ENCODE measurements at places on chromosomes 16 and 17.
A peak's percentile ranks its signal among the peaks of the same experiment; 100 is the strongest.

GRCh38 chr17:59530531-59530930 lies 34.9 kb upstream of the DHX40 start:
- no peak for DNase-seq
- H3K27ac ChIP-seq: no peak overlapping the region

GRCh38 chr16:81629896-81630634 lies 149.0 kb upstream of the PLCG2 start:
- H3K4me1 ChIP-seq: peaks cover 27% of the 10 kb centered on the region
- H3K27me3 ChIP-seq: no peaks in the 10 kb centered on the region
- peak overlapping the region; percentile 99 for H3K27ac ChIP-seq
- DNase-seq: no peak
- no peak overlapping the region for H3K4me3 ChIP-seq

DNA sequence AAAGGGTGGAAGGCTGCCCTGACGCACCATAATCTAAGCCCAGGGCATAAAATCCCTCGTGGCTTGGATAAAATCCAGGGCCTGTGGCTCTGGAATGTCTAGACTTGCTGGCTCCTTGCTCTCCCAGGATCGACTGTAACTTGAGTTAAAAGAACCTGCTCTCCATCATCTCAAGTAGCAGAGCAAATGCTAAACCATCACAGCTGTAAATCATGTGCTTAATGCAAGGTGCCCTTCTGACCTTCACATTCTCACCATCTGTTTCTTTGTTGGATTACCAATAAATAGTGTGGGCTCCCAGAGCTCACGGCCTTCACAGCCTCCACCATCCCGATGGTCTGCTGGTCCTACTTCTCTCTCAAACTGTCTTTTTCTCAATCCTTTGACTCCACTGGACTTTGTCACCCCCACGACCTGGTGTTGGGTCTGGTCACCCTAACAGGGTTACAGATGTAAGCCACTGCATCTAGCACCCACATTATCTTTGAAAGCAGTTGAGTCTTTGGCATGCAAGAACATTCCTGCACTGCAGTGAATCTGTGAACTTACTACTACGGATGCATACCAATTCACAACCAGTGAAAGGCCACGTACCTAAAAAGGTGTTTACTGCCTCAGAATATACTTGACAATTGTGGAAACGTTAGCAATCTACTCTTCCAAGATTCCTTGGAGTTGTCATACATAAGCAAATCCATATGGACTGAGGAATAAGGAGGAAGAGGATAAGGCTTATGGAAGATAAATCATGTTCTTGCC lies 15.3 kb downstream of the RSL1D1 start:
- no peaks in the 10 kb centered on the region for H3K27me3 ChIP-seq
- DNase-seq: no peak
- H3K4me3 ChIP-seq: peak overlapping the region; percentile 49

DNA sequence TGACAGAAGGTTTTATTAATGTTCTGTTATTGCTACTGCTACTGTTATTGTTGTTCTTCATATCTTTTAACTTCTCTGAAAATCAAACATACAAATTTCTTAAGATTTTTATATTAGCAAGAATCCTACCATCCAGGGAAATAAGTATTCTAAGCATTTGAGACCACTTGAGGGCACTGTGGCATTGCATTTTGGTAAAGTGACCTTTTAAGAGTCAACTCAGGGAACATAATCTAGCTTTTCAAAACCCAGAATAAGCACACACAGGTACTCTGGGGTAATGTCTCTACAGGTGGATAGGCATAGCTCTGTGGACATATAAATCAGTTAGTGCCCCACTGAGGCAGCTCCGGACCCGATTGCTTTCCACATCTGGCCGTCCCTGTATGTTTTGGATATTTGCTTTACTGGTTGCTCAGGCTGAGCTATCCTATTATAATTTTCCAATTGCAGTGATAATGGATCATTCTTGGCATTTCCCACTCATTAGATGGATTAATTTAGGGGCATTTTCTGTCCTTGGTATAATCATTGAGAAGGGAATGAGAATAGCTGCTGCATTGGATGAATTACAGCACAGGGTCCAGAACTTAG lies 1425.1 kb upstream of the CDH8 start:
- H3K27me3 ChIP-seq: no peaks in the 10 kb centered on the region
- H3K36me3 ChIP-seq: no peaks in the 10 kb centered on the region
- no peak for DNase-seq
- H3K4me3 ChIP-seq: no peak overlapping the region
- H3K4me1 ChIP-seq: no peaks in the 10 kb centered on the region

DNA sequence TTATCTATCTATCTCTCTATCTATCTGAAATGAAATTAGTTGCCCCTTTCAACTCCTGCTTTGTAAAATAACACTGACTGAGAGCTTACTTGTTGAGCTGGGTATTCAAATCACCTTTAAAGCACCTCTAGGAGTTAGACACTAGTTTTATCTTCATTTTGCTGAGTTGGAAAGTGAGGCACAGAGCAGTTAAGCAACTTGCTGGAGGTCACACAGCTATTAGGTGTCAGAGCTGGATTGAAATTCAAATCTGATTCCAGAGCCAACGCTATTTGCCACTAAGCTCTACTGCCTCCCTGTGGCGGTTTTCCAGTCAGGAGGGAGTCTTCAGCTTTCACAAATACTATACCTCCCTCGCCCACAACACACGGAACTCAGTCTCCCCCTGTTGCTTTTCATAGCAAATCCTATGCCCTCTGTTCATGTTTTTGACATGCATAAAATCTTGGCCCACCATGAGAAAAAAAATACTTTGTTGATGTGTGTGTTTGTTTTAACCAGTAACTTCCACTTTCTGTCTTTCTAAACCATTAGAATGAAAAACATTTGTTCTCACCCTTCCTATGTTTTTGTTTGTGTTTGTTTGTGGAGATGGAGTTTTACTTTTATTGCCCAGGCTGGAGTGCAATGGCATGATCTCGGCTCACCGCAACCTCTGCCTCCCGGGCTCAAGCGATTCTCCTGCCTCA lies 74.8 kb upstream of the SMURF2 start:
- no peak overlapping the region for H3K4me3 ChIP-seq
- peaks cover 10% of the 10 kb centered on the region for H3K4me1 ChIP-seq
- H3K27me3 ChIP-seq: no peaks in the 10 kb centered on the region

DNA sequence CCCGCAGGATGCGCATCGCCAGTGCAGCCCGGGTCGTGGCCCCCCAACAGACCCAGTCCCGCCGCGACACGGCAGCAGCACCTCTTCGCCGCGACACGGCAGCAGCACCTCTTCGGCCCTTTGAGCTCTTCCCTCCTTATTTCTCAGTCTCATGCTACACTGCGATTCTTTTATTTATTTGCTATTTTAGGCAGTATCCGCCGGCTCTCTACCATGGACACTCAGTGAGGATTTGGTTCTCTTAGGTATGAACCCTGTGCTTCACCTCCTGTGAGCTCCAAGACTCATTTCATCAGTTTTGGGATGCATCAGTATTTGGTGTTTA lies 8.3 kb upstream of the MAP2K3 start:
- no peaks in the 10 kb centered on the region for H3K36me3 ChIP-seq
- H3K27me3 ChIP-seq: no peaks in the 10 kb centered on the region
- peaks cover 38% of the 10 kb centered on the region for H3K4me1 ChIP-seq

DNA sequence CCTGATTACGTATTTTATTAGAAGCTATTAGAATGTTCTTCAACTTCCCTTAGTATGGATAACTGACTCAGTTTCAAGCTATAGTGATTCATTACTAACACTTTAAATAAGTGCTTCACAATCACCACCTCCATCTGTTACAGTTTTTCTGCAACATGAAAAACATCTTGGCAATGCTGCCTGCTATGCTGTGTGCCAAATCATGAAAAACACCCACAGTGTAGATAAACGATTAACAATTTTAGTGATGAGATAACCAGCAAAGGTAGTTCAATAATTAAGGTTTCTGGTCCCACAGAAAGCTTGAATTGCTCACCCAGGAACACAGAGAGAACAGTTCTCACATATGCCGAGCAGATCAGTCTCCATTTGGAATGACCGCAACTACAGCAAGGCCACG lies 51.4 kb upstream of the SLC25A19 start:
- H3K4me1 ChIP-seq: peaks cover 51% of the 10 kb centered on the region
- no peaks in the 10 kb centered on the region for H3K36me3 ChIP-seq
- no peak for DNase-seq
- H3K27ac ChIP-seq: peak overlapping the region; percentile 84
- peak overlapping the region; percentile 28 for H3K4me3 ChIP-seq

GRCh38 chr17:74012465-74012864 lies 191.0 kb upstream of the RPL38 start:
- DNase-seq: no peak
- H3K36me3 ChIP-seq: peaks cover 3% of the 10 kb centered on the region
- peak overlapping the region; percentile 2 for H3K4me3 ChIP-seq
- H3K4me1 ChIP-seq: peaks cover 24% of the 10 kb centered on the region
- H3K27ac ChIP-seq: peak overlapping the region; percentile 73

DNA sequence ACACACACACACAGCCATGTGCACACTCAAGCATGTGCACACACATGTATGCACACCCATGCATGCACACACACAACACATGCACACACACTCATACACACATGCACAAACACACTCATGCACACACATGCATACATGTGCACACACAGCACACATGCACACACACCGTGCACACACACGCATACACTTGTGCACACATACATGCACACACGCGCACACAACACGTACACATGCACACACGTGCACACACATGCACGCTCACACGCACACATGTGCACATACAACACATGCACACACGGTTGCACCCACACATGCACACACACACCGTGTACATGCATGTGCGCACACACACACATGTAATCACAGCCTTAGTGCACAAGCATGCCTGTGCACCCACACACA lies 230.4 kb upstream of the GSE1 start:
- DNase-seq: no peak
- no peaks in the 10 kb centered on the region for H3K4me1 ChIP-seq
- H3K27me3 ChIP-seq: peaks cover 29% of the 10 kb centered on the region
- no peak overlapping the region for H3K4me3 ChIP-seq
- no peaks in the 10 kb centered on the region for H3K36me3 ChIP-seq

DNA sequence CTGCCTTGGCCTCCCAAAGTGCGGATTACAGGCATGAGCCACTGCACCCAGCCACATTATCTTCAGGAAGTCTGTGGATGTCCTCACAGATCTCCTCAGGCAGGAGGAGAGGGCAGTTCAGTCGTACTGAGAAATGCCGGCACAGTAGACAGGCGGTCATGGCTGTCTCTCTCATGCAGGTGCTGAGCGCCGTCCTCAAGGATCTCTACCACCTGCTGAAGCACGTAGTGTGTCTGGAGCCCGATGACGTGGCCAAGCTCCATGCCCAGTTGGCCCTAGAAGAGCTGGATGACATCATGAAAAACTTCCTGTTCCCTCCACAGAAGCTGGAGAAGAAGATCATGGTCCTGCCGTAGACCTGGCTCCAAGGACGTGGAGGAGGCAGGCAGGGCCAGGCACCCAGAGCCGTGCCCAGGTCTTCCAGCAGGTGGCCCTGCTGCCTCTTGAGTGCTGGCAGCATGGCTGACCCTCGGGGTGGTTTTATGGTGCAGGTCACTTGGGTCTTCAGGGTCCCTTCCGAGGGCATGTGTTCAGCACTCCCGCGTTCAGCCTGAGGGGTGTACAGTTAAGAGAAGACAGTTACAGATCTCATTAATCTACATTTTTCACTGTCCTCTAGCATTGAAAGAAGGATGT lies 22.0 kb upstream of the HAS3 start:
- H3K27me3 ChIP-seq: no peaks in the 10 kb centered on the region
- no peaks in the 10 kb centered on the region for H3K36me3 ChIP-seq
- DNase-seq: no peak
- H3K27ac ChIP-seq: peak overlapping the region; percentile 34

GRCh38 chr17:33038740-33039139 lies 47.1 kb downstream of the SPACA3 start:
- H3K4me3 ChIP-seq: no peak overlapping the region
- peaks cover 5% of the 10 kb centered on the region for H3K36me3 ChIP-seq
- peaks cover 83% of the 10 kb centered on the region for H3K27me3 ChIP-seq
- H3K27ac ChIP-seq: no peak overlapping the region
- no peak for DNase-seq

- DNase-seq: no peak
- peak overlapping the region; percentile 39 for H3K27ac ChIP-seq
- peaks cover 11% of the 10 kb centered on the region for H3K27me3 ChIP-seq
- no peaks in the 10 kb centered on the region for H3K36me3 ChIP-seq
Measured at GRCh38 chr16:67294171-67294757, 14.9 kb downstream of the PLEKHG4 start.

DNA sequence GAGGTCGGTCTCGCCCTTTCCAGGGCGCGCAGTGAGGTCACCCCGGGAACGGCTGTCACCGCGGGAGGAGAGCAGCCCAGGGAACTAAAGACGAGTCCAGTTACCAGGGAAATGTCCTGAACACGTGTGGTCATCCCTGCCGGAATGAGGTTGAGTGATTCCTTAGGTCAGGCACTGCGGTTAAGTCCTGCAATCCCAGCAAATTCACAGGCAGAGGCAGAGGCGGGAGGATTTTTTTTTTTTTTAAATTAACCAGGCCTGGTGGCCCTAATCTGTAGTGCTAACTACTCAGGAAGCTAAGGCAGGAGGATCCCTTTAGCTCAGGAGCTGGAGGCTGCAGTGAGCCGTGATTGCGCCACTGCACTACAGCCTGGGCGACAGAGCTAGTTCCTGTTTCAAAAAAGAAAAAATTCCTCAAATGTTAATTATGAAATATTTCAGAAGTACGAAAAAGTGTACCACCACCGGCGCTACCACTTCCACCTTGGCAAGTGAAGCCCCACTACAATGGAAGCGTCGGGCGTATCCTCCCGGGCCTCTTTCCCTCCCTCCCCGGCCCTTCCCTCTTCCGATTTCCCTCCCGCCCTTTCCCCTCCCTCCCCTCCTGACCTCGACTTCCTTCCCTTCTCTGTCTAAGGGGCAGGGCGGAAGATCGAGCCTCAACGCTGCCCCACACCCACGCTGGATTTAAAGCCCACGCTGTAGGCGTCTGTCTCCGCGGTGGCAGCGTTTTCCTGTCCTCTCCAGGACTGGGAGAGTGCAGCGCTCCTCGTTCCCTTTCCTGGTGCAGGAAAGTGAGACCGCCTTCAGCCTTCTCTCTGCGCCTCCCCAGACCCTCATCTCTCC lies 27.3 kb downstream of the SLFN11 start:
- peak overlapping the region; percentile 87 for H3K27ac ChIP-seq
- H3K4me1 ChIP-seq: peaks cover 27% of the 10 kb centered on the region
- H3K27me3 ChIP-seq: no peaks in the 10 kb centered on the region
- no peak for DNase-seq
